ENCODE measurements at places on chromosomes 4 and X. TPM values are rescaled to one million over a fixed set of nuclear protein-coding genes. Genes with fewer than 3 reads are reported as not detected.

GRCh38 chr4:3762753-3763549 lies 3.2 kb upstream of the ADRA2C start:
- H3K27me3 ChIP-seq: peaks cover 32% of the 10 kb centered on the region
- H3K36me3 ChIP-seq: no peaks in the 10 kb centered on the region
- no peak overlapping the region for H3K27ac ChIP-seq
- no peak overlapping the region for H3K4me3 ChIP-seq

DNA sequence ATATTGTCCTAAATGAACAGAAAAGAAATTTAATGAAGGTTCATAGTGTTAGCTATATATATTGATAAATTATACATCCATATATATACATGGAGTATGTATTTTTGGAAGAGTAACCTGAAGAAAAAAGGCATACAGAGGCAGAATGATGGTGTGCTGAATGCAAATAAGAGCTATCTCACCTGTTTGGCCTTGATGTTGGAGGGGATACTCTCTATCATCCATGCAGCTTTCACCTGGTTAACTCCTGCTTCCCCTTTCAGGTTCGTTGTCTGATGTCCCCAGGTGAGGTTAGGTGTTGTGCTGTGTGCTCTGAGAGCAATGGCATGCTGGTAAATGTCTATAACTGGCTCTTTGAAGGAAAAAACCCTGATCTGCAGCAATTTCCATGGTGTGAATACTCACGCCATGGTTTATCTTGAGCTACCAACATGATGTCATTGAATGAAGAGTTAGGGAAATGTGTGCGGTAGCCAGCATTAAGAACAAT lies 31.8 kb upstream of the SPP1 start:
- no peak for DNase-seq
- no peak overlapping the region for H3K27ac ChIP-seq
- H3K4me3 ChIP-seq: no peak overlapping the region

DNA sequence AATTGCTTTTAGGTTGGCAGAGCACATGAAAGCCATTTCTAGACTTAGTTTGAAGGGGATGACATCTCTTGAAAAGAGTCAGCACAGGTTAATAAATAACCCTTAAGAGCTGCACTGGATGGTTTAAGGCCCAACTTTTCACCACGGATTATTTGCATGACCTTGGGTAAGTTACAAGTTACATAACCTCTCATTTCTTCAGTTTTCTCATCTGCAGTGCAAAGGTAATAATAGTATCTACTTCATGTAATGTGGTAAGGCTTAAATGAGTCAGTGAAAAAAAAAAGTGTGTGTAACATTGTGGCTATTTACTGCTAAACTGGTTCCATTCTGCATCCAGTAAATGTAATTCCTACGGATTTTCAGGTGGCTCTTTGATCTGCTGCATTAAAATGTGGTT lies 715.8 kb downstream of the CCSER1 start:
- H3K4me3 ChIP-seq: no peak overlapping the region
- DNase-seq: peak; percentile 38

DNA sequence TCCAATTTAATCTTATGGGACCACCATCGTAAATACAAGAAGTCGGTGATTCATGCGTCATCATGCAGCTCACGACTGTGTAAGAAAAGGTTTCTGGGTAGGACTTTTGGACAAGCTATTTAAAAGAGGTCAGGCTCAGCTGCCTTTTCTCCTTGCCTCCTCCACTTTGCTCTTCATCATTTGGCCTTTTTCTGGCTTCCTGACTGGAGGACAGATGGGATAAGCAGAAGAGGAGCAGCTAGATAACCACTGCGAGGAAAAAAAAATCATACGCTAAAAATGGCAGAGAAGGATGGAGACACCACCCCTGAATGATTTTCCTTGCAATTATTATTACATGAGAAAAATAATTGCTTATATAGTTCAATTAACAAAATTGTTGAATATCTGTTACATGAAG lies 294.3 kb upstream of the FSTL5 start:
- no peak overlapping the region for H3K4me3 ChIP-seq
- H3K27me3 ChIP-seq: no peaks in the 10 kb centered on the region
- no peak for DNase-seq

GRCh38 chrX:11426712-11427452 lies 133.7 kb downstream of the AMELX start:
- no peaks in the 10 kb centered on the region for H3K36me3 ChIP-seq
- H3K27ac ChIP-seq: no peak overlapping the region
- H3K27me3 ChIP-seq: no peaks in the 10 kb centered on the region
- peak overlapping the region; percentile 64 for H3K4me3 ChIP-seq

- H3K4me1 ChIP-seq: no peaks in the 10 kb centered on the region
- H3K4me3 ChIP-seq: peak overlapping the region; percentile 76
- H3K36me3 ChIP-seq: no peaks in the 10 kb centered on the region
Measured at GRCh38 chrX:64395568-64395929, 297 bp upstream of the MTMR8 start.

GRCh38 chr4:184166736-184167135 lies 50.9 kb downstream of the ENPP6 start:
- H3K36me3 ChIP-seq: no peaks in the 10 kb centered on the region
- DNase-seq: no peak
- no peak overlapping the region for H3K27ac ChIP-seq

DNA sequence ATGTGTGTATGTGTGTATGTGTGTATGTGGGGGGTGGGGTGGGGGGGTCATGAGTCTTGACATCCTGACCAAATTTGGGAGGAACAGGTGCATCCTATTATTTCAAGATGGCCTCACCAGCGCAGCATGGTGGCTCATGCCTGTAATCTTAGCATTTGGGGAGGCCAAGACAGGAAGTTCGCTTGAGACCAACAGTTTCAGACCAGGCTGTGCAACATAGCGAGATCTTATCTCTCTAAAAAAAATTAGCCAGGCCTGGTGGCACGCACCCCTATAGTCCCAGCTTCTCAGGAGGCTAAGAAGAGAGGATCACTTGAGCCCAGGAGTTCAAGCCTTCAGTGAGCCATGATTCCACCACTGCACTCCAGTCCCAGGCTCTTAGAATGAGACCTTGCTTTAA lies 47.0 kb upstream of the DHRSX start:
- no peaks in the 10 kb centered on the region for H3K4me1 ChIP-seq
- no peak overlapping the region for H3K27ac ChIP-seq
- no peak overlapping the region for H3K4me3 ChIP-seq

DNA sequence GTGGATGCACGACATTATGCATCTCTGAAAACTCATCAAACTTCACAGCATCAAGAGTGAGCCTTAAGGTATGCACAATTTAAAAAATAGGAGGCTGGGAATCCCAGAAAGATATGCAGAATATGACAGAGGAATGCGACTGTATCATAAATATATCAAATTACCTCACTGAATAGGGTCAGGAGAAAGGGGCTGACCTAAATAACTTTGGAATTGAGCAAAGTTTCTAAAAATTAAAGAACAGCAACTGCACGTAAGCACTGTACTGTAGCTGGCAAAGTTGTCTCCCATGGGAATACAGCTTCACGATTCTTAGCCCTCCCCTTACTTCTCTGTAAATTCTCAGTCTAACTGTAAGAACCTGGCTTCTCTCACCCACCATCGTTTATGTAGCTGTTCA lies 397.4 kb upstream of the ZFP42 start:
- H3K4me1 ChIP-seq: no peaks in the 10 kb centered on the region
- H3K4me3 ChIP-seq: no peak overlapping the region
- H3K27me3 ChIP-seq: no peaks in the 10 kb centered on the region
- DNase-seq: no peak
- H3K27ac ChIP-seq: no peak overlapping the region
- H3K36me3 ChIP-seq: no peaks in the 10 kb centered on the region

DNA sequence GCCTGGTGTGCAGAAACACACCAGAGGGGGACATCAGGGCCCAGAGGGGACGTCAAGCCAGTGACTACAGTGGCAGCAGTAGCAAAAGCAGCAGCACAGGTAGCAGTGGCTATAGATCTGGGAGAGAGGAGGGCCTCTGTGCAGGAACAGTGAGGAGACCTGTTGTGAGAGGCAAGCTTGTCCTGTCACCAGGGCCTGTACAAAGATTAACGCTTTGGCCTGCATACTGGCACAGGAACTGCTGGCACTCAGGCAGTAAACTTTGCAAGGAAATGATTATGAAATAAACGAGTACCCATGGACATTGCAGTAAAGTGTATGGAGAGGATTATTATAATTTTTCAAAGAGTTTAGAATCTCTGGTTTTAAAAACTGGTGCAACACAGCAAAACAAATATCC lies 5.5 kb upstream of the PHF8 start:
- H3K4me3 ChIP-seq: no peak overlapping the region
- H3K27me3 ChIP-seq: no peaks in the 10 kb centered on the region
- no peak overlapping the region for H3K27ac ChIP-seq
- H3K4me1 ChIP-seq: no peaks in the 10 kb centered on the region

DNA sequence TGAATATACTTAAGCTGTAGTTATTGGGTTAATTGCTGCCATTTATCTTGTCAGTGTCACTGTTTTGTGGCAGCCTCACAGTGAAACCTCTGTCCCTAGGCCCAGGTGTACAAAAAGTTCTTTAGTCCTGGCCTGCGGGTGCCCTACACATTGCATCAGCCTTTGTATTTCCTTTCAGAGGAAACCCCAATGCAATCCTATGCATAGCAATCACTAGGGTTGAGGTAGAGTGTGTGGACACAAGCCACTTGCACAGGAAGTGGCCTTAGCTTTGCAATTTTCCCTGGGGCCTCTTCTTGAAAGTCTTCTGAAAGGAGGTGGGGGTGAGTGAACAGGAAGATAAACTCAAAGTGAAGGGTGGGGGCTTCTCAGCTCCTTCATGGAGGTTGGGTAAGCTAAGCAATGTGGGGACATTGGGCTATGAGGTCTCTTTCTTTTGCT lies 27.8 kb downstream of the VSIG4 start:
- no peaks in the 10 kb centered on the region for H3K27me3 ChIP-seq
- DNase-seq: no peak
- no peak overlapping the region for H3K27ac ChIP-seq
- no peaks in the 10 kb centered on the region for H3K36me3 ChIP-seq
- no peaks in the 10 kb centered on the region for H3K4me1 ChIP-seq

The ZCCHC12 gene
- polyA plus RNA-seq: 9.1 TPM

The ADH7 gene
- not detected for polyA plus RNA-seq

The CSN1S1 gene
- polyA plus RNA-seq: not detected

Measured in large intestine (tissue), 12 donors.